ENCODE measurements at places on chromosomes 5 and 9. TPM values are rescaled to one million over a fixed set of nuclear protein-coding genes. Genes with fewer than 3 reads are reported as not detected.

The PANK3 gene
- 6.0 TPM for polyA plus RNA-seq

The CCDC187 gene
- 2.6 TPM for polyA plus RNA-seq

The BTNL3 gene
- polyA plus RNA-seq, result 0.14 TPM

The SLC6A19 gene
- polyA plus RNA-seq, result 3.9 TPM

The VCAN gene
- polyA plus RNA-seq, result 1.4 TPM

The STKLD1 gene
- 3.1 TPM for polyA plus RNA-seq

The PRDM9 gene
- polyA plus RNA-seq, result not detected

The LCN1 gene
- polyA plus RNA-seq, result not detected

Measured in pancreas (tissue), 10 donors.